NCI-H510A (cell line): ENCODE measurements at places on chromosomes 5 and 9.

GRCh38 chr9:136220017-136220729, 15.2 kb upstream of the LHX3 start:
- no peak for DNase-seq

GRCh38 chr9:124297551-124297901, 39.8 kb downstream of the NEK6 start:
- no peak for DNase-seq

GRCh38 chr9:112495614-112496013, 9.0 kb downstream of the KIAA1958 start:
- DNase-seq: no peak

GRCh38 chr9:135591506-135592330, 30.2 kb downstream of the PAEP start:
- DNase-seq: no peak

DNA sequence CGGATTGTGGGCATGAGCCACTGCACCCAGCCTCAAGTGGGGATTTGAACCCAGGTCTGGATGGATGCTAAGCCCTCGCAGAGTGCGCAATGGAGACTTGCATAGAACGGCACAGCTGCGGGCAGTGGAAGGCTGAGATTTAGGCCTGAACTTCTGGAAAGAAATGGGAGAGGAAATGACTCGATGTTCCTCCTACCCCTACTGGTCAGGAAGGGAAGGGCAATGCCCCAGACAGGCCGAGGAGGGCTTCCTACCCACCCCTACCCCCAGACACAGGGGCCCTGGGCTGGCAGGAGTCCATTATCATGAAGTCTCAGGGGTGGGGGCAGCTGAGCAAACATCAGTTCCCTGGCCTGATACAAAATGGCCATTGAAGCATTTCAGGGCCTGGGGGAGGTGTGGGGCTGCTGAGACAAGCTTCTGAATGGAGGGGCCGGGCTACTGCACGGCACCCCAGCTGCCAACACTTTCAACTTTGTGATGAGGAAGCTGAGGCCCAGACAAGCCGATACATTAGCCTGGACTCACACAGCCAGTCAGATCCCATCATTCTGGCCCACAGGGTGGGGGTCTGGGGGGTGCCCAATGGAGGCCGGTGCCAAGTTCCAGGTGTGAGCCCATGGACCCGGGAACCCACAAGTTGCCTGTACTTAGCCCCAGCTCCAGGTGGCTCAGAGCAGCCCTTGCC, 13.5 kb upstream of the WDR38 start:
- DNase-seq: no peak

- DNase-seq: no peak
Measured at GRCh38 chr9:35962126-35962906, 4.4 kb upstream of the OR2S2 start.

GRCh38 chr9:2674141-2674824, 43.0 kb upstream of the KCNV2 start:
- no peak for DNase-seq

GRCh38 chr5:158807-159447, 32.4 kb upstream of the LRRC14B start:
- DNase-seq: no peak

- DNase-seq: no peak
Measured at GRCh38 chr9:115106001-115106400, 12.0 kb downstream of the TNC start.

GRCh38 chr5:91419571-91420537, 36.7 kb upstream of the ARRDC3 start:
- DNase-seq: no peak

GRCh38 chr9:107051392-107051791, 188.4 kb downstream of the ZNF462 start:
- no peak for DNase-seq

DNA sequence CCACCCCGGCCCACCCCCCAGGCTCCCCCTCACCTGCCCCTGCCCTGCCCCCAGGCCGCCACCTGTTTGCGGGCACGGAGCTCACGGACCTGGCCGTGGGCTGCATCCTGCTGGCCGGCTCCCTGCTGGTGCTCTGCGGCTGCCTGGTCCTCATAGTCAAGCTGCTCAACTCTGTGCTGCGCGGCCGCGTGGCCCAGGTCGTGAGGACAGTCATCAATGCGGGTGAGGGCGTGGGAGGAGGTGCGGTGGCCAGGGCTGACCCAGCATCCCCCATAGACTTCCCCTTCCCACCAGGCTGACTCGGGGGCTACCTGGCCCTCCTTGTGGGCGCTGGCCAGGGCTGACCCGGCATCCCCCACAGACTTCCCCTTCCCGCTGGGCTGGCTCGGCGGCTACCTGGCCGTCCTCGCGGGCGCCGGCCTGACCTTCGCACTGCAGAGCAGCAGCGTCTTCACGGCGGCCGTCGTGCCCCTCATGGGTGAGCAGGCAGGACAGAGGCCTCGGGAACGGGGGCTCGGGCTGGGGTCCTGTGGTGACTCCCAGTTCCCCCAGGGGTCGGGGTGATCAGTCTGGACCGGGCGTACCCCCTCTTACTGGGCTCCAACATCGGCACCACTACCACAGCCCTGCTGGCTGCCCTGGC, 3.5 kb downstream of the SLC34A3 start:
- DNase-seq: no peak

- no peak for DNase-seq
Measured at GRCh38 chr9:92664394-92665152, 5.4 kb downstream of the IPPK start.

- DNase-seq: no peak
Measured at GRCh38 chr9:112295174-112295573, 38.2 kb downstream of the PTBP3 start.

- no peak for DNase-seq
Measured at GRCh38 chr5:158514319-158514985, 585.3 kb downstream of the EBF1 start.

DNA sequence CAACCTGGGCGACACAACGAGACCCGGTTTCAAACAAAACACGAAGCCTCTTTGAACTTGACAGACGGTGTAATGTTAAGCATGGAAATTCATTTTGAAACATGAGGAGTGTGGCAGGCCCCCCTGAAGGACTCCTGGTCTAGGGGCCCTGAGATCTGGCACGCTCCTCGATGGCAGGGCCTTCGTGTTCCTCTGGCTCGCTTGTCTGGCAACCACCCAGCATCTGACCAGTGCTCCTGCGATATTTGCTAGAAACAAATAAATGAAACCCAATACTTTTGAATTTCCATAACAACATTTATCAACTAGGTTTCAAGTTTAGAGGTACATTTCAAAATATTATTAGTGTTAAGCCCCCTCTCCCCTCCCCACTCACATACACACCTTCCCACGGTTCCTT, 193.0 kb downstream of the ERCC6L2 start:
- DNase-seq: no peak

- no peak for DNase-seq
Measured at GRCh38 chr9:99416007-99416406, 193.9 kb downstream of the SEC61B start.

GRCh38 chr5:63050916-63051315, 472.3 kb downstream of the LRRC70 start:
- peak; percentile 2 for DNase-seq

GRCh38 chr5:67954351-67954750, 261.2 kb upstream of the PIK3R1 start:
- DNase-seq: no peak

GRCh38 chr5:114977979-114978573, 191.6 kb downstream of the TRIM36 start:
- no peak for DNase-seq

DNA sequence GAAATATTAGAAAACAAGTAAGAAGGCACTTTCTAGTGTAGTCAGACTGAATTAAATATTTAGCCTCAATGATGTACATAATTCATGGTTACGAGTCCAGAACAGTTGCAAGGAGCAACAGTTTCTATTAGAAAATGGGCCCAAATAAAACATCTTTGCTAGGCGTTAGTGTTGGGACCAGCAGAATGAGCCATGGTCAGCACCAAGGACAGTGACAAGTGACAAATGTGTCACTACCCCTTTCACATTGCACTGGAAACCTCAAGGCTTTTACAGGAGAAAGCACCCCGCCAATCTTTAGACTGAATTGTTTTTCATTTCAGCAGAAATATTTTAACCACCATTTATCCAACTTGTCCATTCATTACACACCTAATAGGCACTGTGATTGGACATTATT, 301.3 kb upstream of the ADCY2 start:
- no peak for DNase-seq

- DNase-seq: no peak
Measured at GRCh38 chr9:18235181-18235908, 238.6 kb upstream of the ADAMTSL1 start.

DNA sequence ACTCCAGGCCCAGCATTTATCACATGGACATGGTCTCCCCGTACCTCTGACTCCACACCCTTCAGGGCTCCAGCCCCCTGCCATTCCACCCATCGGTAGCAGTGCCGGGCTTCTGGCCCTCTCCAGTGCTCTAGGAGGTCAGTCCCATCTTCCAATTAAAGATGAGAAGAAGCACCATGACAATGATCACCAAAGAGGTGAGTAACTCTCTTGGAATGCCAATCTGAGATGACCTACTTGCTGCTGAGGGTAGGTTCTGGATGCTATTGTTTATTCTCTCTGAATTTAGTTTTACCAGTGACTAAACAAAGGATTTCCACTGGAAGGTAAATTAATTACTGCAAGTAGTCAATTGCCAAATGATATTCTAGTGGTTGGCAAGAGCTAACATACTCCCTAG, 80.8 kb downstream of the TLE4 start:
- DNase-seq: no peak

- no peak for DNase-seq
Measured at GRCh38 chr5:66653325-66653724, 57.1 kb downstream of the MAST4 start.

GRCh38 chr9:114513055-114513958, 8.0 kb upstream of the WHRN start:
- no peak for DNase-seq

GRCh38 chr5:144333336-144333920, 162.8 kb downstream of the KCTD16 start:
- DNase-seq: no peak
